HEK293T (cell line): ENCODE measurements at places on chromosomes 1 and 21.

DNA sequence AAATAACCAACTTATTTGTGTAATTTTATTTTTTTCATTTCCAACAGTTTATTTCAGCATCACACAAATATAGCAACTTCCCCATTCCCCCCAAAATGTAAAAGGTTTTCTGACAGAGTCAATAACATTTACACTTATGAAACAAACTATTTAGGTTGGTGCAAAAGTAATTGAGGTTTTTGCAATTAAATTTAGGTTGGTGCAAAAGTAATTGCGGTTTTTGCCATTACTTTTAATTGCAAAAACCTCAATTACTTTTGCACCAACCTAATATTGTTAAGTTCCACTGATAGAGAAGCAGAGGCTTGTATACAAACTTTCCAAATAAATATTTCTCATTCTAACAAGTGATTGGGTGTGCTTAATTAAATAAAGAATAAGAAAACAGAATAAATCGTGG lies 270.9 kb upstream of the DUSP10 start:
- DNase-seq, result no peak

GRCh38 chr21:42216726-42217572 lies 2.0 kb upstream of the ABCG1 start:
- no peak for DNase-seq

- DNase-seq, result no peak
These were observed at the start of gene TTC22 for GRCh38 chr1:54800899-54801759. Gene TTC22, minus strand, starts transcription at chr1:54801323. Its CDS starts 160 bp downstream, at chr1:54801163.

- DNase-seq, result no peak
These were observed 2.7 kb downstream of the GIPC2 start for GRCh38 chr1:78048446-78048845.

GRCh38 chr1:26412180-26412840 lies 1.7 kb downstream of the LIN28A start:
- DNase-seq, result no peak

GRCh38 chr1:222898191-222898527 lies 83.3 kb downstream of the DISP1 start:
- DNase-seq, result no peak

- no peak for DNase-seq
These were observed 33.4 kb downstream of the DOCK7 start for GRCh38 chr1:62654744-62655143.

DNA sequence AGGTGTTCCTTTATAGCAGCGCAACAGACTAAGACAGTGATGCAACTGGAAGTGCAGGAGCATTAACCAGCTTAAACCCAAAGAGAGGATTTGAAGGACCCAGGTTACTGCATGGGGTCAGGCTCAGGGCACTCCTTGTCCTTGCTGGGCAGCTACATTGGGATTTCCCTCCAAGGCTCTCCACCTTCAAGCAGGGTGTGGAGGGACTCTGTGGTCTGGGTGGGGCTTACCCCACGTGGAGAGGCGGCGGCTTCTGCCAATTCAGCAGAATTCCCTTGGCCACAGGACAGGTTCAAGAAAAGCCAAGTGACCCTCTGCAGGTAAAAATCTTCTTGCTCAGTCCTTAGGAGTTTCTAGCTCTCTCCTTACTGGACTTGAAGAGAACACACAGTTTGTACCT lies 6.5 kb downstream of the RRP1B start:
- no peak for DNase-seq

- no peak for DNase-seq
These were observed 319.1 kb upstream of the GREM2 start for GRCh38 chr1:240931031-240931430.

GRCh38 chr1:54579337-54579781 lies 31.3 kb downstream of the ACOT11 start:
- DNase-seq, result no peak

DNA sequence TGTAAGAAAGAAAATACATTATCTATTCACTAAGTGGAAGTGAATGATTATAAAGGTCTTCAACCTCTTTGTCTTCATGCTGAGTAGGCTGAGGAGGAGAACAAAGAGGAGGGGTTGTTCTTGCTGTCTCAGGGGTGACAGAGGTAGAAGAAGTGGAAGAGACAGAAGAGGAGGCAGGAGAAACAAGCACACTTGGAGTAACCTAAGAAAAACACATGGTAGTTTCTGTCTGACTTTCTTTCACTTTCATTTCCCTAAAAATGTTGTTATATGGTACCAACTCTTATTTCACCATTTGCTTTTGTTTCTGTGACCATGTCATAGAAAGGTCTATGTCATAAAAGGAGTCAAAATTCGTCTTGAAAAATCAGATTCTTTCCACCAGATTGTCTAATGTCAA lies 696.6 kb upstream of the BRINP3 start:
- no peak for DNase-seq

DNA sequence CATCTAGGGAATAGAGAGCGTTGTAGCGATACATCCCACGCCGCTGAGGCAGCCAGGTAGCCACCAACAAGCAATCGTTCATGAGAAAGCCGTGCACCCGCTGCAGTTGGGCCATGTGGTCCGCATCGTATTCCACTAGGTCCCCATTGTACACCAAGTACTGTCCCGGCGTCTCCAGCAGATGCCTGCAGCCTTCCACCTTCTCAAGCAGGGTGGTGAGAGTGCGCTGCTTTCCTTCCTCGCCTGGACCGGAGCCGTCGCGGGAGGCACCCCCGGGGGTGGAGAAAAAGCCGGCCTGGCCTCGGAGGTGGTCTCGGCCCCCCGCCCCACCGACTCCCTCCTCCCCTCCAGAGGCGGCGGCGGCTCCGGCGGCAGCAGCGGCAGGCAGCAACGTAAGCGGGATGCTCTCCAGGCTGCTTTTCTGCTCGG lies 595 bp downstream of the EXOC8 start:
- DNase-seq, result no peak

GRCh38 chr1:58848818-58849411 lies 65.1 kb upstream of the JUN start:
- DNase-seq, result no peak

GRCh38 chr1:168608796-168609715 lies 32.7 kb downstream of the XCL1 start:
- no peak for DNase-seq

- no peak for DNase-seq
These were observed 90.2 kb upstream of the RUNX3 start for GRCh38 chr1:25020173-25020845.

- no peak for DNase-seq
These were observed 12.5 kb downstream of the IQGAP3 start for GRCh38 chr1:156559797-156560385.

GRCh38 chr1:38994196-38994595 lies 3.1 kb downstream of the AKIRIN1 start:
- DNase-seq, result no peak

GRCh38 chr1:231776010-231776756 lies 149.6 kb downstream of the DISC1 start:
- DNase-seq, result no peak

GRCh38 chr1:172654535-172654934 lies 4.4 kb upstream of the FASLG start:
- DNase-seq, result no peak

- DNase-seq, result no peak
These were observed 34.9 kb downstream of the FOXO6 start for GRCh38 chr1:41396084-41396483.
